CD8-positive, alpha-beta memory T cell (primary cell): ENCODE measurements at places on chromosomes 1 and 21. TPM values are rescaled to one million over a fixed set of nuclear protein-coding genes. Genes with fewer than 3 reads are reported as not detected.

TFAP2E gene
- polyA plus RNA-seq, result 0.41 TPM

ARHGEF10L gene
- polyA plus RNA-seq, result not detected

DMBX1 gene
- polyA plus RNA-seq, result not detected

FAM72D gene
- not detected for polyA plus RNA-seq

GFI1 gene
- polyA plus RNA-seq, result 26.0 TPM

CDC42 gene
- 294 TPM for polyA plus RNA-seq

PLEKHA6 gene
- not detected for polyA plus RNA-seq

JAM2 gene
- polyA plus RNA-seq, result not detected
